ENCODE measurements at places on chromosomes 3 and 15. TPM values are rescaled to one million over a fixed set of nuclear protein-coding genes. Genes with fewer than 3 reads are reported as not detected.

GRCh38 chr3:13085846-13086179, 12.6 kb upstream of the IQSEC1 start:
- no peak for DNase-seq

GRCh38 chr3:56269755-56270535, 198.3 kb downstream of the ERC2 start:
- DNase-seq: no peak

- peak; percentile 40 for DNase-seq
Measured at GRCh38 chr15:58545307-58546065, 113.7 kb downstream of the LIPC start.

DNA sequence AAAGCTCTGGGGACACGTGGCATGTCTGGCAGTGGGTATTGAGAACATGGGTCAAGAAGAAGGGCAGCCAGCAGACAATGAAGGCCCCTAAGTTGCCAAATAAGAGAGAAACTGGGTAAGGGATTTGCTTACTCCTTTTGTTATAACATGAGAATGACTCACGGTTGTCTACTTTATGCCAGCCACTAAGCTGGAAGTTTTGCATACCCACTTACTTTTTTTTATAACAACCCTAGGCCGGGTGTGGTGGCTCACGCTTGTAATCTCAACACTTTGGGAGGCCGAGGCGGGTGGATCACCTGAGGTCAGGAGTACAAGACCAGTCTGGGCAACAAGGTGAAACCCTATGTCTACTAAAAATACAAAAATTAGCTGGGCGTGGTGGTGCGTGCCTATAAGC, 50.0 kb downstream of the DRD3 start:
- DNase-seq: no peak

DNA sequence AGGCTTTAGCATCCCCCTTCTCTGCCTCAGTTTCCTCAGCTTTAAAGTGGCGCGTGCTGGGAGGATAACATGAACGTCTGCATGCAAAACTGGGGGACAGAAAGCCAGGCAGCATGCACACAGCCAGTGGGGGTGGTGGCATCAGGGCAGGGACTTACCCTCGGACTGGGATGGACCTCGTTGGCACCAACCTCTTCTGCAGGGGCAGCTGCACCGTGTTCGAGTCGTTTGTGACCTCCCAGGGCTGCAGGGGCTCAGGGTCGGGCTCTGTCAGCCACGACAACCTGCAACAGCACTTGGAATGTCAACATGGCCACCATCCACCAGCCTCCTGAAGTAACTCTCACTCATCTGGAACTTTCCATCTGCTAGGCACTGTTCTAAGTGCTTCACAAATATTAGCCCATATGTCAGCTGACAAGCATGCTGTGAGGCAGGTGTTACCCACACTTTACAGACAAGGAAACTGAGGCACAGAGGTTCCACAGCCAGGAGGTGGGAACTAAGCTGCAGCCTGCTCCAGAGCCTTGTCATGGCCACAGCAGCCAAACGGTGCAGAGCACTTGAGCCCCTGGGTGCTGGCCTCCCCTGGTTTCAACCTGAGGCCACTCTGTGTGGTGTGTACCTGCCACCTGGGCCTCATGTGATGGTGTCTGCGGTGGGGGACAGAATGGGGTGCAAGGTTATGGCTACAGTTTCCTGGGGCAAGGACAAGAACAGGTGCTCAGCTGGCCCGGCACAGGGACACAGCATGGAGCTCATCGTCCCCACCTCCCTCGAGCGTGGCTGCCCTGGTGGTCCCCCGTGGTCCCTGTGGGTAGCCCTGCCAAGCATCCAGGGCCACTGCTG, 6.7 kb downstream of the C3orf22 start:
- DNase-seq: no peak

Gene CHDH
- 0.81 TPM for total RNA-seq

DNA sequence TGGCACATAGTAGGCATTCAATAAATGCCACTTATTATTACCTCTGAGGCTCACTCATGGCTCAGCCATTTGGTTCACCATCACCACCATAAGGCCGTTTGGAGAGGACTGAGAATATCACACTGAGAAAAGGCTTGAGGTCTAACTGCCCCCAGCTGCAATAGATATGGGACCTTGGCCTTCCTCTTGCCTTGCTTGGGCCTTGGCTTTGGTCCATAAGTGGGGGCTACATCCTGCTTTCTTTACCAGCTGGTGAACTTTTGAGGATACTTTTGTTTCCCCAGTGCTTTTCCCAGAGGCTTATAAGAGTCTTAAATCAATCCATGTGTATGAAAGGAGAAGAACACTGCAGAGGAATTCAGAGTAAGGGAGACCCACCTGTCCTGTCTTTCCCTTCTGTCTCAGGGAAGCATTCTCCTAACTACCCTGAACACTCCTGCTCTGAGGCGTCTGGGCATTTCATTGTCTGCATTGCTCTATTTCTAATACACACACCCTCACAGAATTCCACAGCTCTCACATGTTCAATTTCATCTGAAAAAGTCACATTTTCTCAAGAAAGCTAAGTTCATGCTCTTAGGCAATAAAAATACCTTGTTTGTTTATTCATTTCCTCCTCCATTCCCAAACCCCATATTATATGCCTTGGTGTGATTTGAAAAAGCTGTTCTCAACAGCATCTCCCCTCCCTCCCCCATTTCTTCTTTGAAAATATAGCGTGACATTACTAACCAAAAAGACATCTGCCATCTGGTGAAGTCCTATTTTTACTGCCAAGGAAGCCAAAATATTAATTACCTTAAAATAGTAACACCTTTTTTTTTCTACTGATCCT, 22.5 kb upstream of the KCNMB2 start:
- no peak for DNase-seq

GRCh38 chr15:63370764-63371163, 10.9 kb downstream of the CA12 start:
- DNase-seq: no peak

Gene CADPS
- total RNA-seq: not detected

GRCh38 chr3:78754066-78754743, 1013.6 kb downstream of the ROBO1 start:
- DNase-seq: no peak

Gene GPR160
- total RNA-seq: not detected

GRCh38 chr3:160372780-160373179, 26.2 kb downstream of the IFT80 start:
- DNase-seq: no peak

DNA sequence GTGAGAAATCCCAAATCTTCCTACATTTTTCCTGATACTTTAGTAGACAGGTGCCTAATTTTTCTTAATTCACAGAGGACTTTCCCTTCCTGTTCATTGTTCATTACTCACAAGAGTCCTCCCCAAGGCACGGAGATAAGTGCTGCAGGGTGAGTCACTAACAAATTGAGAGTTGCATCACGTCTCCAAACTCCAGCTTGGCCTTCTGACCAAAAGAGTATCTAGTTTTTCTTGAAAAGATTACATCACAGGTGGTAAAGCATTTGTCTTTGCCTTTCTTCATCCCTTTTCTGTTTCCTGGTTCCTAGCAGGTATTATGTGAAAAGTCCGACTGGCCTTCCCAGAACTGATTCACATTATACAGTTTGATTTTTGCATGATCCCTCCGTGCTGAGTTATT, 24.9 kb upstream of the RASGRP1 start:
- no peak for DNase-seq

- no peak for DNase-seq
Measured at GRCh38 chr15:20295238-20295811, 246.3 kb downstream of the GOLGA6L6 start.

DNA sequence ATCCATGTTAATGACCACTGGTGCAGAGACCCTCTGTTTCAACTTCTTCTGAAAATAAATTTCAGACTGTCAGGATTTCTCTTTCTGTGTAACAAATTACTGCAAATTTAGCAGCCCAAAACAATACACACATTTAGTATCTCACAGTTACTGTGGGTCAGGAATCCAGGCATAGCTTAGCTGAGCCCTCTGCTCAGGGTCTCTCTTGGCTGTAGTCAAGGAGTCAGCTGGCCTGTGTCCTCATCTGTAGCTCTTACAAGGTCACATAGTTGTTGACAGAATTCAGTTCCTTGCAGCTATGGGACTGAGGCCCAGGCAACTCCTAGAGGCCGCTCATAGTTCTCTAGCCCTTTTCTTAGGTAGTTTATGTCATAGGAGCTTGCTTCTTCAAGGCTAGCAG, 51.9 kb downstream of the NKIRAS1 start:
- DNase-seq: no peak

- no peak for DNase-seq
Measured at GRCh38 chr3:177710506-177710905, 513.2 kb upstream of the TBL1XR1 start.

DNA sequence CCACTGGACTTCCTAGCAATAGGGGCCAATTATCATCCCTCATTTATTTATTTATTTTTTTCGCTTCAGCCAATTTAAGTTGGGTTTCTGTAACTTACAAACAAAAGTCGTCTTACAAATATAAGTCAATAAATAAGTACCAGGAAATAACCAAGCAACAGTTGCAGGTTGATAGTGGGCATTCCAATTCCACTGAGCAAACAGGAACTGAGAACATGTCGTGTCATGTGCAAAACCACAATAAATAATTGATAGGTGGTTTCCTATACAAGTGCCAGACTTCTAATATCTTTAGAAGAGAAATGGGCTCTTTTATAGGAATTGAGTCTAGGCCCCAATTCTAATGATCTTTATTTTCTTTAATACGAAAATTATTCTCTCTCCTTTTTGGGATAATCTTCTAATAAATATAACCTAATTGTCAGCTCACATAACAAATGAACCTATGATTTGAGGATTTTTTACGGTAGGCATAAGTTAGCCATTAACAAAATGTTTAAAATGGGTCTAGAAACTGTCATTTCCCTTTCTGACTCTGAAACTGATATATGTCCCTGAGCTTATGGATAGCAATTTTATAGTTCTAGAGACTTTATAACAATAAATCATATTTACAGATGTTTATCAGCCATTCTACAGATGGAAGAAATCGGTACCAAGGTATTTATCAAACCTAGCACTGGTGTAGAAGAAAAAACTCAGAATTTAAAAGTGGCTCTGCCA, 571.8 kb downstream of the FOXP1 start:
- no peak for DNase-seq

Gene RPP14
- total RNA-seq: 14.2 TPM

GRCh38 chr15:98493966-98494511, 154.3 kb upstream of the IGF1R start:
- no peak for DNase-seq

DNA sequence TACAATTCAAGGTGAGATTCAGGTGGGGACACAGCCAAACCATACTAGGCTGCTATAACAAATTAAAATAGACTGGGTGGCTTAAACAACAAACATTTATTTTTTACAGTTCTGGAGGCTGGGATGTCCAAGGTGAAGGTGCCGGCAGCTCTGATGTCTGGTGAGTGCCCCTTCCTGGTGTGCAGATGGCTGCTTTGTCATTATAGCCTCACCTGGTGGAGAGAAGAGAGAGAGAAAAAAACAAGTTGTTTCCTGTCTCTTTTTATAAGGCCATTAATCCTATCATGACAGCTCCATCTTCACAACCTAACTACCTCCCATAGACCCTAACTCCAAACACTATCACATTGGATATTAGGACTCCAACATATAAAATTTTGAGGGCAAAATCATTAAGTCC, 279.7 kb downstream of the ZIC1 start:
- DNase-seq: no peak

- no peak for DNase-seq
Measured at GRCh38 chr3:2686816-2687502, 423.2 kb downstream of the IL5RA start.

GRCh38 chr3:56918111-56918568, 116.4 kb upstream of the ARHGEF3 start:
- DNase-seq: no peak

Gene DET1
- 8.2 TPM for total RNA-seq

DNA sequence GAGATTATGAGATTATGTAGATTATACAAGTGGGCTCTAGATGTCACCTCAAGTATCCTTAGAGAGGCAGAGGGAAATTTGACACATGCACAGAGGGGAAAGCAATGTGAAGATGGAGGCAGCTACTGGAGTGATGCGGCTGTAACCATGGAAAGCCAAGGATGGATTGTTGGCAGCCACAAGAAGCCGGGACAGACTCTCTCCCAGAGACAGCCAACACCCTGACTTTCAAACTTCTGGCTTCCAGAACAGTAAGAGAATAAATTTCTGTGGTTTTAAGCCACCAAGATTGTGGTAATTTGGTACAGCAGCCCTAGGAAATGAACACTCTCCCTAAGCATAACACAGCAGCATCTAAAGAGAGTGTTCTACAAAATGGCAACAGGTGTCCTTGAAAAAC, 34.4 kb upstream of the PRICKLE2 start:
- DNase-seq: no peak

Gene GOLGA8M
- total RNA-seq: 2.7 TPM

Gene TAGLN3
- total RNA-seq: not detected

- no peak for DNase-seq
Measured at GRCh38 chr3:102090721-102091045, 241.4 kb downstream of the NFKBIZ start.

GRCh38 chr3:155807823-155808222, 1.7 kb upstream of the C3orf33 start:
- no peak for DNase-seq

Gene KCNMB3
- total RNA-seq: 3.2 TPM

GRCh38 chr3:24185738-24186384, 240.8 kb downstream of the NR1D2 start:
- DNase-seq: no peak

GRCh38 chr3:136818191-136818768, 646 bp upstream of the SLC35G2 start:
- DNase-seq: no peak

Gene AHSG
- total RNA-seq: not detected

Gene FEZF2
- not detected for total RNA-seq

Gene GAP43
- 2.3 TPM for total RNA-seq

GRCh38 chr3:177538750-177539730, 341.8 kb upstream of the TBL1XR1 start:
- no peak for DNase-seq

DNA sequence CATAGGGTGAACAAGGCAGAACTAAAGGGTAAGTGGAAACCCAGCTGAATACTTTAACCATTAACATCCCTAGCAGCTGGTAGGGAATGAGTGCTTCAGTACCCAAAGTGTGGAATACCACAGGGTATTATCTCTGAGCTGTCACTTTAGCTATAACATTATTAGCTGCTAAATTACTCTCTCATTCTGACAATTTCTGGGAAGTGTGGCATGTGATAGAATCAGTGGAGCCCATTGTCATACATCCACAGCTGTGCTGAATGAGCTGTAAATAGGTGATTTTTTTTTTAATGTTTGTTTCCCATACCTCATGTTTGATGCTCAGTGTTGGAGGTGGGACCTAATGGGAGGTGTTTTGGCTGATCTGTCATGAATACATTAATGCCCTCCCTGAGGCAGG, 894.3 kb downstream of the DIPK2A start:
- no peak for DNase-seq

- no peak for DNase-seq
Measured at GRCh38 chr3:146621723-146622122, 16.6 kb upstream of the PLSCR5 start.

DNA sequence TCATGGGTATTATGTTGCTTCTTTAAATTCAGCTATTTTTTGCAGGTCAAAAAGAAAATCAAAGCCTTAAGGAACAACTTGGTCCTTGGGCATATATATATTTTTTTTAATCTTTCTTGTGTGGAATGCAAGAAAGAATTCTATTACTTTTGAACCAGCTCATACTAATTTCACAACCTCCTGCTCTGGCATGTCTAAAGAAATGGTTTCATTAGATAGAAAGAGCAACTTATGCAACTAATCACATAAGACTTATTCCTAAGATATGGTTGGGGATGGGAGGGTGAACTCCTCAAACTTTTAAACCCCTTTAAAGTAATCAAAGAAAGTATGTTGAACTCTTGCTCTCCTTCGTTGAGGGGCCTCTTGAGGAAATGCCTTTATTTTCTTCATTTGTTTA, 114.9 kb downstream of the GMNC start:
- no peak for DNase-seq

All from osteocyte (in vitro differentiated cells).